ENCODE measurements at places on chromosomes 1 and 21.

GRCh38 chr1:245807306-245807705 is 652.5 kb downstream of the KIF26B start:
- no peak for DNase-seq

DNA sequence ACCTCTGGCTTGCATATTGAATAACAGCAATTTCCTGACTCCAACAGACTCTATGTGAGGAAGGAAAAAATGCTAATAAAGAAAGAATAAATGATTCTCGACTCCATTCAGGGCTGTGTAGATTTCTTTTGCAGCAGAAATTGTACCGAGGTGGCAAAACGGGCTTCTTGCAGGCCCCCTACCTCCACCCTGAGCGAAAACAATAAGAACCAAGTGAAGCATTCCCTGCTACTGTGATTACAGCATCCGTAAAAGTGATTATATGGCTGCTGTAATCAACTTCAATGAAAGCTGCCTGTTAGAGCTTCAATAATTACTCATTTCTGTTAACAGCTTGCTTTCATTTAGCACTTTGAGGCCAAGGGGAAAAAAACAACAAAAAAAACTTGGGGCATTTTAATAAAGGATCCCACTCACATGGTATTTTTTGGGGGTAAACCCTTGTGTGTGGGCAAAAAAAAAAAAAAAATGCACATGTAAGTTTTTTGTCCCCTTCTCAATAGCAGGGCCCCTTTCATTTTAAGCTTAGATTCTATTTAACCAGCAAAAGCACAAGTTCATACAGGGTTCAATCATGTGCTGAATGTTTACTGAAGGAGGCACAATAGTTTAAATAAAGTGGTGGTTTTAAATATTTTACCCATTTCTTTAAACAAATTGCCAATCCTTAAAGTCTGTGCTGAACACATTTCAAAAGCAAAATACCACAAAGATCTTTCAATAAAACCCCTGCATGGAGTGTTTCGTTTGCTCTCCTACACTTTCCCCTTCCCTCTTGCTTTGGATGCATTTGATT is 271.6 kb downstream of the LMO4 start:
- DNase-seq: no peak

DNA sequence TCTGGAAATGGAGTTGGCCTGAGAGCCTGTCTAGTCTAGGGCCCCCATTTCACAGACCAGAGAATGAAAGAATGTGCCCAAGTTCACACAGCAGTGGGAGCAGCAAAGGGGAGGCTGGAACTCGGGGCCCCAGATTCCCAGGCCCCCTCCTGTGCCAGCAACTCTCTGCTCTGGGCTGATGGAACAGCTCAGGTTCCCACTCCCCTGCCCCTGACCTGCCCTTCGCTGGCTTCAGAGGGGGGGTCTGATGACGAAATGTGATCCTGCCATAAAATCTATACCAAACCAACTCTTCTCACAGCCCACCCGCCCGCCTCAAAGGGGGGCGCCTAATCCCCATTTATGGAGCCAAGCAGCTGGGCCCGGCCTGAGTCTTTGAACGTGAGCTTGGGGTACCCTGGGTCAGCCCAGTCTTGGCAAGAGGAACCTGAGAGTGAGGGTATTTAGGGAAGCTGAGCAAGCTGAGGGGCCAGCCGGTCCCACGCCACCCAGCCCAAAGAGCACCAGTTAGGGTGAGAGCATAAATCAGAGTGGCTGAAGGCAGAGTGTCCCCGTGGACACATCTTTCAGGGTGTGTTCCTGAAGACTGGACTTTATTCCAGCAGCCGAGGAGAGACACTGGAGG is 65.0 kb downstream of the FOXD2 start:
- no peak for DNase-seq

- DNase-seq: no peak
Observed at GRCh38 chr1:50917138-50918137, 42.6 kb downstream of the FAF1 start.

DNA sequence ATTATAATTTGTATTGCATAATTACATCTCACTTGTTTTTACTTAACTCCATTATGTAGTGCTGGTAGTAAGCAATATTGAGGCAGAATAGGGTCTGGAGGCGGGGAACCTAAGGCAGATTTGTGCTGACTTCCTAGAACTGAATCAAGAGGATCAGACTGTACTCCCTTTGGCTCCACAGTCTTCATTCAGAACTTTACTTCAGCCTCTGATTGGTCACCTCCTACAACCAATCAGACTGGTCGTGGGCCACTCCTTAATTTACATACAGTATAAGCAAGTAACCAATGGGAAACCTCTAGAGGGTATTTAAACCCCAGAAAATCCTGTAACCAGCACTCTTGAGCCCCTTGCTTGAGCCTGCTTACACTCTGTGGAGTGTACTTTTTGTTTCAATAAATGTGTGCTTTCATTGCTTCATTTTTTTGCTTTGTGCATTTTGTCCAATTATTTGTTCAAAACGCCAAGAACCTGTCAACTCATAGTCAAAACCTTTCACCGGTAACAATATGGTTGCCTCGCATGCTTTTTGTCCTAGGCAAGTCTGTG is 31.6 kb downstream of the ZBTB8OS start:
- no peak for DNase-seq

GRCh38 chr1:69494221-69494620 is 73.5 kb upstream of the LRRC7 start:
- no peak for DNase-seq

- DNase-seq: no peak
Observed at GRCh38 chr21:38756746-38757145, 49.0 kb upstream of the ETS2 start.

Measured in Right ventricle myocardium inferior (tissue), 1 donor.